ENCODE measurements at places on chromosomes 6 and 20.

DNA sequence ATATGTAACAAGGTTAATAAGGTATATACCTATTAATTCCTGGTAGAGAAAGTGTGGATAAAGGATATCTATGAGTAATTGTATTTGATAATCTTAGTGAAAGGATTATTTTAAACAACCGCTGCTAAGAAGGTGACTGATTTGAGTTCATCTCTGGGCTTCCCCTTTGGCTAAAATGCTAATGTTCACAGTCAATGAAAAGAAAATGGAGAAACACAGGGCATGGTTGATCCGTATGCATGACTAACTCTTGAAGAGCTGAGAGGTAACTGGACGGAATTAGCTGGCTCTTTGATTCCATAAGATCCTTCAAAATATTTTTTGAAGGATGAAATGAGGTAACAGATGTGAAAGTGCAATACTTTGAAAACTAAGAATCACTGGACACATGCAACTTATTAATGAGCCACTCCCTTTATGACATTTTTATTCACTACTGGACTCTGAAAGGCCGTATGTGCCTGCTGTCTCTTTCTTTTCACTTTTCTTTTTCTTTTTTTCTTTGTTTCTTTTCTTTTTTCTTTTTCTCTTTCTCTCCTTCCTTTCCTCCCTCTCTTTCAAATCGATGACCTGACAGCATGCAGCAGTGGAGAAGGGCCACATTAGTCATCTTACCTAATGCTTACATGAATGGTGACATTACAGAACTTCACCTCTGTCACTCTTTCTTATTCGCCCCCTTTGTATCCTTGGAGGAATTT is 464.6 kb downstream of the CDKAL1 start:
- DNase-seq, result no peak

DNA sequence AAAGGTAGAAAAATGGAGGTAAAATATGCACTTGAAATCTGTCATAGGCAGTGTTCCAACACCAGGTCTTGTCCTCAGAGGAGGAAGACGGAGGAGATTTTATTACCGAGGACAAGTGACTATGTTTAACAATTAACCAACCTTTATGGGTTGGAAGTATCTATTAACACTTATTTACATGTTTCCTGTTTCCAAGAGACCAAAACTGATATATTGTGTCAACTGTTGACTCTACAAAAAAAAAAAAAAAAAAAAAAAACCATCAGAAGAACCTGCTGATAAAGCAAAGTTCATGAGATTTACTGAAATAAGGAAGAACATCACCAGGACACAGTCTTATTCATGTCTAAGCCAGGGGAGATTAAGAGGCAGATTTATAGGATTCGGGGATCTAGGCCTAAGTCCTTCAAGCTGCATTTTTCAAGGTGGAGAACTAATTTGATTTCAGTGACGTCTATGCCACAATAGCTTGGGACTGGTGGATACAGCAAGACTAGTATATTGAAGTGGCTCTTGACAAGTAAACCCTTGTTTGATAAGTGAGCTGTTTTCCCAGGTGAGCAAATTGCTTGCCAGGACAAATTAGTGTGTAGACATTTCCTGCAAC is 126.6 kb upstream of the NAA20 start:
- no peak for DNase-seq

DNA sequence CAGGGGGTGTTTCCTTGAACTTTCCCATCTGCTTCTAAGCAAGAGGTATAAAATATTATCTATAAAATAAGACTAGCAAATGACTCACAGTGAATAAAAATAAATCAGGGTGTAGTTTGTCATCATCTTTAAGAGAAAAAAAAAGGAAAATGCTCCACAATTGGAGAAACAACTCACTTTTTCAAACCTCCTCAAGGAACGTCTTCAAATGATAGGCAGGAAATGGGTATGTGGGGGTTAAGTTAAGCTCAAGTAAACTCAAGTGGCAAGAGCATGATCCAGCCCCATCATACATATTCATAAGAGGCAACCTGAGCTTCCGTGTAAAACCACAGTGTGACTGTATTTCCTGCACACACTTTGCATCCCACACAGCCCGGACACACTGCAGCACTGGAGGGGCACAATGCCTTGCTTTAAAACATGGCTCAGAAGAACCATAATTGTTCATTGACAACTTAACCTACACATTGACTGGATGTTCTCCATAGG is 58.5 kb upstream of the CEP85L start:
- DNase-seq, result no peak

GRCh38 chr6:68447112-68447511 is 188.0 kb upstream of the ADGRB3 start:
- DNase-seq, result no peak

DNA sequence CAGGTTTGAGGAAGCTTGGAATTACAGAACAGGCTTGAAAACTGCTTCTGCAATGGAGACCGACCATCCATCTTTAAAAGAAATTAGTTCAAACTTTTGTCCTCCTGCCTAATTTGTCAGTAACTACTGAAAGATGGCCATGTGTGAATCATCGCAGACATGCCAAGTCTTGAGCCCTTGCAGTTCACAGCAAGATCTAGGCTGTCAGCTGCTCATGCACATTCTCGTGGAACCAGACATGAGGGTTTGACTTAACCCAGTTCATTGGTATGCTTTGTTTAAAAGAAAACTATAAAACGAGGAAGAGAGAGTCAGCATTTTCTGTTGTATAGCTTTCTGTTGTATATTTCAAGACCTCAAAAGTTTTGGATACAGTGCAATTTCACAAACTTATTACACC is 74.0 kb upstream of the SAMD5 start:
- no peak for DNase-seq

DNA sequence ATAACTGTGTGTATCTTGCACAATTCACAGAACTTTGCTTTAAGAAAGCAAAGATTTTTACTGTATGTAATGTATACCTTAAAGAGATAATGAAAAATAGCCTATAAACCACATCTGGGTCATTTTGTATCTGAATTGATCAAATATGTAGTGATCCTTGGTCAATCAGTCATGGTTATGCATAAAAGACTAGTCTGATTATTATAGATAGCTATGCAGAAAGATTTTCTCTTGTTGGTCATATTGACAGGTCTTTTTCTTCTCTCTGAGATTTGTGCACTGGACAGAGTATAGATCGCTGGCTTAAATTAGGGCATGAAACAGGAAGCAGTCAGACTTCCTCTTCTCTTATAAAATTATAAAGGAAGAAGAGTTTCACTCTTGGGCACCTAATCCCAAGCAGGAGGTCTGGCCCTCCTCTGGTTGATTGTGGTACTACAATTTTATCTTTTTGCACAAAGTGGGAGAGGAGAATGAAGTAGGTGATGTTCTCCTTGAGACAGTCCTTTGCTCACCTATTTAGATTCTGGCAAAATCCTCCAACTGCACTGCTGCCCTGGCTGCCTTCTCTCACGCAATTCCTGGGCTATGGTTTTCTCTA is 380.9 kb upstream of the RGS17 start:
- DNase-seq, result no peak

GRCh38 chr6:86682297-86682696 is 255.0 kb upstream of the HTR1E start:
- DNase-seq, result no peak

GRCh38 chr6:24848461-24848860 is 49.7 kb upstream of the ARMH2 start:
- DNase-seq, result no peak

DNA sequence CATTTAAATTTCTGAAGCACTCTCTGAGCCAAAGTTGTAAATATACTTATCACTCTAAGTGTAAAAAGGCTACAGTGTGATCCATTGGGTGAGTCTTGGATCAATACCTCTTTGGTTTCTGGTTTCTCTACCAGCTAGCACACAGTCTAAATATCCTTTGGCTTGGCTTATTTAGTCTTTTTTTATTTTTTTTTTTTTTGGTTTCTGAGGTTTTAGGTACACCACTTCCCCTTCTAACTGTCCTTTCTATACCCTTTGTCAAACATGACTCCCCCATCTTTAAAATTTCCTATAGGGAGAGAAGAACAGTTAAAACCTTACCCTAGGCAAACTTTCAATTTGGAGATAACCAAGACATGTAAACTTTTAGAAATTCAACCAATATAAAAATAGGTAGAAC is 379.0 kb downstream of the PHF3 start:
- DNase-seq, result no peak
